WERI-Rb-1 (cell line): ENCODE measurements at places on chromosomes 3 and 15.

DNA sequence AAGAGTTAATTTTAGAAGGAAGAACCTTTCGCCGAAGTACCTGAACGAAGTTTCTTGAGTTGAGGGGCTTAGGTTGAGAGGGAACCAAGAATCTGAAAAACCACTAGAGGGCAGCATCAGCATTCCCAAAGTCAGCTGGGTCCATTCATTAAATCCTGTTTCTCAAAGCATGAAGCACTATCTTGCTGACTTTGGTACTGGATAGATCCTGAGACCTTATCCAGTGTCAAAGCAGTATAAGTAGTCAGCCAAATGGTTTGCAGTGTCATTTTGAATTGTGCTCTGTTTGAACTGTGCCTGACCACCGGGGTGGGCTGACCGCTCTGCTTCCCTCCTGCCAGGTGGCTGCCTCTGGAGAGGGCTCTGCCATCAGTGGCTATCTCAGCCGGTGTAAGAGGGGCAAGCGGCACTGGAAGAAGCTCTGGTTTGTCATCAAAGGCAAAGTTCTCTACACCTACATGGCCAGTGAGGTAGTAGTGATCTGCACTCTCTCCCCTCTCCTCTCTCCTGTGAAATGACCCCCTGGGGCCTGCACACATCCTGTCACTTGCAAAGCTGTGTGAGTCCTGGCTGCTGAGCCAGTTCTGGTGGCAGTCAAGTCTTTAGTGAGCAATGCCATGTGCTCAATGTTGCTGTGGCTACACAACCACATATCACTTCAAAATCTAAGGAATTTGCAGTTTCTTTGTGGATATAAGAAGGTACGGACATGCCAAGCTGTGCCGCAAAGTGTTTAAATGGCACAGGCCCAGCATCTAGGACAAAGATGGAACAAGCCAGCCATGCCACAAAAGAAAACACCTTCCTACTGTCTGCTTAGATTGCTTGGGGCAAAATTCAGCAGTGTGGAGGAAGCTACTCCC is 21.4 kb upstream of the NR2C2 start:
- peak; percentile 50 for DNase-seq

GRCh38 chr15:39461536-39462130 is 119.2 kb upstream of the THBS1 start:
- DNase-seq, result no peak

GRCh38 chr3:8793242-8793641 is 23.8 kb upstream of the OXTR start:
- peak; percentile 37 for DNase-seq

- no peak for DNase-seq
Measured at GRCh38 chr3:46690798-46691197, 2.7 kb downstream of the ALS2CL start.
